ENCODE measurements at places on chromosomes 16 and 17.

DNA sequence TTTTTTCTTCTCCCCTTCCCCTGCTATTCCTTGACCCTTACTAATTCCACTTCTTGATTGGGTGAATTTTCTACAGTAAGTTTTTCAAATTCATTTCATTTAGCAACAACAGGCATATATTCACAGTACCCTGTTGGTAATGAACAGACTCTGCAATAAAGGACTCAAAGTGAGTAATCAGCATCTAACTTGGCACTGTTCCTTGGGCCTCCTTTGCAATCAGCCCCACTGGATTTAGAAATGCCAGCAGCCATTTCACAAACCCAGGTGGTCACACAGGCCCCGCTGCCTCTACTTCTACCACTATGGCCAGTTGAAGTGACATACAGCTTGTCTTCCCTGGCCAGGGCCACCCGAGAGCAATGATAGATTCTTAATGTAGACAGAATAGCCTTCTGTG, 113.8 kb downstream of the CYB561 start:
- DNase-seq, result no peak

DNA sequence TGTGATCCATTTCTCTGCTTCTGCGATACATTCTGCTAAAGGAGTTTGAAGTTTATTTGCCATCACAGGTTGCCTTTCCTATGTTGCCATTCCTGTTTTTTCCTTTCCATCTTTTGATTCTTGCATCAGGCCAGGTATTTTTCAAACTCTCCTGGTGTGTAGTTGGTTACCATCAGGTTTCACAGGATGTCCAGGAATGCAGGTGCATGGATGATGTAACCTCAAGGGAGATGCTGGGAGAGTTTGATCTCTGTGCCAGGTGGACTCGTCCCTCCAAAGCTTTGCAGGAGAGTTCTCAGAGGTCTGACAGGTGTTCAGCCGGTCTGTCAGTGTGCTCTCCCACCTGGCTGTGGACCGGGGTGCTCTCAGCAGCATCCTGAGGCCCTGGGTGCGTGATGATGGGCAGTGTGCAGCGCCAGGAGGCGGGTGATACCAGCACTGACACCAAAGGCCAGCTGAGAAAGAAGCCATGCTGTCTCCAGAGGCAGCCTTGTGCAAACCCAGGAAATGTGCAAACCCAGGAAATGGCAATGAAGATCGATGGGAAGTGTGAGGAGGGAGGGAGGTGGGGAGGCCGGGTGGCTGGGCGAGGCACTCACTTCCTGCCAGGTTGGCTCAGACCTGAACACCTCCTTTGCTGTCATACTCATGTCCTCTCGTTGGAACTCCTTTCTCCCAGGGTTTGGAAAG, 1.7 kb downstream of the ATP2C2 start:
- DNase-seq, result no peak

GRCh38 chr17:81026266-81027036, 8.5 kb upstream of the BAIAP2 start:
- no peak for DNase-seq

DNA sequence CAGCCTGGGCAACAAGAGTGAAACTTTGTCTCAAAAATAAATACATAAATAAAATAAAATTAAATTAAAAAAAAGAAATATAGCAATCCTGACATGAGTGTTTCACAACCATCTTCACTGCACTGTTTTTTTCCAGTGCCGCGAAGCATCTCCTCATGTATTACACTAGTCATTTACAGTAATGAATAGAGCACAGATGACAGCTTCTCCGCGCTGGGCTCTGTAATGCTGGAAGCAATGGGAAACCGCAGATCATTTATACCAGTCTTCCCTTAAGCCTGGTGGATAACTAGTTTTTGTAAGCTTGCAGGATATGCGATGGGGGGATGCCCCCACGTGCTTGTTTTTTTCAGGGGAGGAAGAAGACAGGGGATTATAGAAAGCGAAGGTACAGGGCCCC, 86.9 kb downstream of the MYH13 start:
- DNase-seq, result no peak

Data from T-cell (primary cell).